T-cell (primary cell): ENCODE measurements at places on chromosomes 16 and 17. TPM values are rescaled to one million over a fixed set of nuclear protein-coding genes. Genes with fewer than 3 reads are reported as not detected.

Gene C16orf46
- not detected for total RNA-seq

Gene CEMP1
- 3.1 TPM for total RNA-seq

Gene TRPV3
- total RNA-seq = 0.44 TPM

Gene LCAT
- 20.7 TPM for total RNA-seq

Gene KRT28
- not detected for total RNA-seq

Gene ST6GALNAC1
- 4.4 TPM for total RNA-seq

Gene KRT15
- total RNA-seq = 0.63 TPM

Gene SLC39A11
- total RNA-seq = 27.1 TPM

GRCh38 chr17:83086907-83087787, 7.7 kb downstream of the METRNL start:
- no peak for DNase-seq

DNA sequence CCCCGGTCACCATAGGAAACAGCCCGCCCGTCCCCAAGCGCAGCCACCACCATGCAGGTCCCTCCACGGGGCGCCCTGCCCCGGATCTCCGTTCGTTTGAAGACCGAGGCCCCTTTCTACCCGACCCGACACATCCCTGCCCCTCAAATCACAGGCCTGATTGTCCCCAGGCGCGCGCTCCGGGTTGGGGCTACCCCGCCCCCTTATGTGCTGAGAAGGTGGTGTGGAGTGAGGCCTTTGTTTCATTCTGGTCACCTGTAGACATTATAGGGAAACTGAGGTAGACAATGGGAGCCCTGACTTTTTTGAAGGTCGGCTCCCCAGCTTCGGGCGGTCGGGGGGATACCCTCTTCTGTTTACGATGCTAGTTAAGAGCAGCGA, 763 bp upstream of the ACTG1 start:
- peak; percentile 52 for DNase-seq

- DNase-seq = no peak
These were observed 7.8 kb downstream of the DLX3 start for GRCh38 chr17:49987290-49987585.

DNA sequence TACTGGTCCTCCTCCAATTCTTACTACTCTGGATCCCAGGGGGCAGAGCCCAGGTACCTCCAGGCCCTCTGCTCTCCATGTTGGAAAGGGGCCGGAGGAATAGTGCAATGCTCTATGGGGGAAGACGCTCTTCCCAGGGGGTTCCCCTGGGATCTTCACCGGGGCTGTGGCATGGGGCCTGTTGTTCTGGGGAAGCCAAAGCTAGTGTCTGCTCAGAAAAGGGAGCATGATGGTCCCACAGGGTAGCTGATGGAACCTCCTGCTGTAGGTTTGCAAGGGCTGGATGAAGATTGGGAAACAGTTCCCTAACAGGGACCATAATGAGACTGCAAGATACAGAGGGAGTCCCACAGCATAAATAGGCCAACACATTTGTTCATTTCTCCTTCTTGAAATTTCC, 114.7 kb downstream of the IRX5 start:
- no peak for DNase-seq

- DNase-seq = no peak
These were observed 615.3 kb downstream of the TOX3 start for GRCh38 chr16:51931653-51932052.

DNA sequence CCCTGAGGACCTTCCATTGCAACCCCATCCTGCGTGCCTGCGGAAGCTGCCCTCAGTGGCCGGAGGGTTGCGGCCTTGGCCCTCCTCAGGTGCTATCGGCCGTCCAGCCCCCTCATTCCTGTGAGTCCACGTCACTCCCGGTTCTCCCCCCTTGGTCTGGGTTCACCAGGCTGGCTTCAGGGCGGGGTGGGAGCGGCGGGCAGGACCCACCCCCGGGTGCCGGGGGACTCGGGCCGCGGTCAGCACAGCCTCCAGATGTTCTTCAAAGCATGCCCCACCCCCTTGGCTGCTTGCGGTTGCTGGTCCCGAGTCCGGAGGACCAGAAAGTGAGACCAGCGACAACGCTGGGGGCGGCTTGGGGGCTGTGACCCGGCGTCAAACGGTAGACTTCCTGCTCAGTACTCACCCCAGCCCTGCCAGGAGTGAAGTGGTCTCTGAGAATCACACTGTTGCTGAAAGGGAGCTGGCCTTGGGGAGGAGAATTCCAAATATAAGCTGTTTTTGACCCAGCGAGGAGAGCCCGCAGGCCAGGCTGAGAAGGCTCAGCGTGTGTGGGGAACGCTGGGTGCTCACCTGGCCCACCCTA, 4.5 kb downstream of the ZNF469 start:
- no peak for DNase-seq

DNA sequence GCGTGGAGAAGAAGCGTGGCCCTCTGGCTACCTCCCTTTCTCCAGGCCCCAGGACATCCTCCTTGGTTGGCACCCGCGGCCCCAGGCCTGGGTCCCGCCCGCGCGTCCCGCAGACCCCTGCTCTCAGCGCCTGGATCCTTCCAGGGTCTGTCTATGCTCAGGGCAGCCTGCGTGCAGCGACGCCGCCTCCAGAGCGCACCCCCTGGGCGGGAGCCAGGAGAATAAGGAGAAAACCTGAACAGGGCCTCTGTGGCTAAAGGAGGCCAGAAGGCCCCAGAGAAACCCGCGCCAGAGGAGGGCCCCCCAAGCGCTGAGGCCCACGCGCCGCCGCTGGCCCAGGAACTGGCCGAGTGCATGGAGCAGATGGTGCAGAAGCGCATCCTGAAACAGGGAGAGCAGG, 40.4 kb upstream of the DNAJA2 start:
- no peak for DNase-seq

GRCh38 chr16:62135446-62135845, 99.2 kb upstream of the CDH8 start:
- no peak for DNase-seq

- no peak for DNase-seq
These were observed 102.6 kb downstream of the SDR42E1 start for GRCh38 chr16:81908466-81909262.

DNA sequence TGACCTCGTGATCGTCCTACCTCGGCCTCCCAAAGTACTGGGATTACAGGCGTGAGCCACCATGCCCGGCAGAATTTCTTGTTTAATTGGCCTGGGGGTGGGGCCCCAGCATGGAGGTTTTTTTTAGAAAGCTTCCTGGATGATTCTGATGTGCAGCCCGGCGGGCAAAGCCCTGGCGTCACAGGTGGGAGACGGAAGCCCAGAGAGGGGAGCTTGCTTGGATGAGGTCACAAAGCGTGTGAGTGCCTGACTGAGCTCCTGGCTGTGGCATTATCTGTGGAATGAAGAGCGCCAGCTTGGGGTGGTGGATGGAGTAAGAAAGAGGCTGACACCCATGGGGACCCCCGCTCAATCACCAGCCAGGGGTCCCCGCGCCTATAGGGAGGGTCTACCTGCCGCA, 4.1 kb downstream of the VASN start:
- no peak for DNase-seq

GRCh38 chr17:42853968-42854790, 3.2 kb downstream of the AOC3 start:
- no peak for DNase-seq

DNA sequence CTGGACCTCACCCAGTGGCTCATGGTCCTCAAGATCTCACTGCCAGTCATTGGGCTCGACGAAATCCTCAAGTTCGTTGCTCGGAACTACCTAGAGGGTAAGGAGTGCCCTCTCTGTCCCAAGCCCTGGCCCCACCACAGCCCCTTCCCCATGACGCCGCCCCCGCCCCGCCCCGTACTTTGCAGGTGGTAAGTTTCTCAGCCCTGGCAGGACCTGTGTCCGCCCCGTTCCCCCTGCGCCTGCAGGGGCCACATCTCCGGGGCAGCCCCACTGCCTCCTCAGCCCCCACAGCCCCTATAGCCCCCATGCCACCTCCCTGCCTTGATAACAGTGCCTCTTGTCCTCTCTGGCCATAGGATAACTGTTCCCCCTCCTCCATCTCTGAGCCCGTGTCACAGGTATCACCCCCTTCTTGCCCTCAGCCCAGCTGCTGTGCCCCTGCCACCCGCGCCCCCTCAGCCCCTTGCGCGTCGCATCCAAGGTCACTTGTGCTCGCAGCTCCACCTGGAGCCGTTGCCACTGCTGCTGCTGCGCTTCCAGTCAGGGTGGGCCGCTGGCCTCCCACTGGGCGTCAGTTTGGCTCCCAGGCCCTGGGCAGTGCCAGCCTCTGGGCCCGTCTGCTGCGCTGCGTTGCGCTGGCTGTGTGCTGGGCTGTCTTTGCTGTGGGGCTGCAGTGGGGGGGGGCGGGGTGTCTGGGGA, 21.5 kb downstream of the RABEP2 start:
- no peak for DNase-seq

- no peak for DNase-seq
These were observed 88.4 kb upstream of the CDH5 start for GRCh38 chr16:66278111-66278531.

DNA sequence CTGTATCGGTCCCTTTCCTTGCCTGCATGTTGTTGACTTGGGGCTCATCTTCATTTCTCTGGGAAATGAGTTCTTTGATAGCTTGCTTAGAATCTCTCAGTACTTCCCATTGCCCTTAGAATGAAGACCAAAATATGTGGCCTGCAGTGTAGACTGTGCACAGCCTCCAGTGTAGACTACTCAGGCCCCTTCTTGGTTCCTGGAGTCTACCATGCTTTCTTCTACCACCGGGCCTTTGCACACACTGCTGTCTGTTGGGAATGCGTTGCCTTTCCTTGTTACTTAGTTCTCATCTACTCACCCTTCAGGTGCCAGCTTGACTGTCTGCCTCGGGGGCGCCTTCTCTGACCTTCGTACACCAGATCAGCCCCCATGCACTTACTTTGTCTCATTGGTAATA, 82.0 kb downstream of the ABCC1 start:
- DNase-seq = no peak

DNA sequence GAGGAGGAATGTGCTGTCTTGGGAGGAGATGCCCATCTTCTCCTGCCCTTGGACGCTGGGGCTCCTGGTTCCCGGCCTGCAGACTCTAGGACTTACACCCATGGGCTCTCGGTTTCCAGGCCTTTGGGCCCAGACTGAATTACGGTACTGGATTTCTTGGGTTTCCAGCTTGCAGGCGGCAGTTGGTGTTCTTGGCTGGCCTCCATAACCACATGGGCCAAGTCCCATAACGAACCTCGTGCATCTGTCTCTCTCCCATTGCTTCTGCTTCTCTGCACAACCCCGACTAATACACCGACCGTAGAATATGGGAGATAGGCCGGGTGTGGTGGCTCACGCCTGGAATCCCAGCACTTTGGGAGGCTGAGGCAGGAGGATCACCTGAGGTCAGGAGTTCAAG, 162.6 kb downstream of the SDK2 start:
- DNase-seq = no peak

DNA sequence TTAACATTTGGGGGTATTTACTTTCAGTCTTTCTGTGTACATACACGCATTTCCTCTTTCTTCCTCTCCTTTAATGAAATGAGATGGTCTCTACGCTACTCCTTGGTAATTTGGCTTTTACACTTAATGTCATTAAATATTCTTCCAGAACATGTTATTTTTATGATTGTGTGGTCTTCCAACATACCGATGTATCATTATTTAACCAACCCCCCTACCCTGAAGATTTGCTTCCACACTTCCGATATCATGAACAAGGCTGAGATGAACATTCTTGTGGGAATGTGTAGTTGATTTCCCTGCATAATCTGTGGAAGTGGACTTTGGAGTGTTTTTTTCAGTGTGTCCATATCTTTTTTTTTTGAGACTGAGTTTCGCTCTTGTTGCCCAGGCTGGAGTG, 2.3 kb upstream of the PGS1 start:
- DNase-seq = no peak
